ENCODE measurements at places on chromosomes 6 and 20.
A peak's percentile ranks its signal among the peaks of the same experiment; 100 is the strongest.

- no peak for DNase-seq
These were observed 52.2 kb downstream of the TRIM27 start for GRCh38 chr6:28871335-28872156.

GRCh38 chr20:48153523-48153922 is 368.2 kb upstream of the SULF2 start:
- no peak for DNase-seq

- DNase-seq = no peak
These were observed 45.1 kb downstream of the BCAS1 start for GRCh38 chr20:54025251-54025771.

DNA sequence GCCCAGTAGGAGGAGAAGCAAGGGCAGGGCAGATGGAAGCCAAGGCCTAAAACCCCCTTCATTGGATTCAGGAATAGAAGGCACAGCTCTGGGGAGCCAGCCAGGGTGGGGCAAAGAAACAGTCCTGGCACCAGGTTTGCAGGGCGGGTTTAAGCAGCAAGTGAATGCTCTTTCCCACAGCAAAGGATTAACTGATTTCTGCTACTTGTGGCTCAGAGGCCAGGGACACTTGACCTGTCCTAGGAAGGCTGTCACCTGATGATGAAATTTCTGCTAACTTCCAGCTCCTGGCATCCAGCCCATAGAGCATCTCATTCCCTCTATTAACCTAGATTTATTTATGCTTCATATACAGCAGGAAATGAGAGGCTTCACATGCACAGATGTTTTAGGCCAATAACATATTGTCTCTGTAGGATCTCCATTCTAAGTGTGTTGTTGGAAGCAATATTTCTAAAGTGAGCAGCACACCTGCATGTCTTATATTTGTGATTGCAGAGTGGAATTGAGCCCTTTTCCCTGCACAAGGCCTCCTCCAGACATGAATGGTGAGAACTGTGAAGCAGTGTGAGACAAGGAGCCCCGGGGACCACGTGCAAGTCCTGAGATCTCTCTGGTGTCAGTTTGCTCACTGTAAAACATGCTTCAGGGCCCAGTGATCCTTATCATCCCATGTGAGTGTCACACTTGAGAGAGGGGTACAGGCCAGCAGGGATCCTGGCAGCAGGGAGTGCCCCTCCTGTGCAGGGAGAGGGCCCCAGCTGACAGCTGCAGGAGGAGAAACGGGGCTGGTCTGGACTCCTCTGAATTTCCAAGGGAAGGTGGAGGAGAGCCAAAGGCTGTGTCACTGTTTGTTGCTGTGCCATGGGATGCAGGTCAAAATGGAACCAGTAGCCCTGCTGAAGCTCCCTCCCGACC is 41.1 kb upstream of the CST5 start:
- DNase-seq = no peak

GRCh38 chr6:166726201-166726600 is 99.2 kb upstream of the RPS6KA2 start:
- no peak for DNase-seq

GRCh38 chr6:1468126-1468525 is 78.8 kb downstream of the FOXF2 start:
- DNase-seq = no peak

GRCh38 chr20:16100767-16101166 is 472.5 kb downstream of the KIF16B start:
- no peak for DNase-seq

GRCh38 chr6:151858294-151858693 is 50.8 kb downstream of the ESR1 start:
- no peak for DNase-seq

DNA sequence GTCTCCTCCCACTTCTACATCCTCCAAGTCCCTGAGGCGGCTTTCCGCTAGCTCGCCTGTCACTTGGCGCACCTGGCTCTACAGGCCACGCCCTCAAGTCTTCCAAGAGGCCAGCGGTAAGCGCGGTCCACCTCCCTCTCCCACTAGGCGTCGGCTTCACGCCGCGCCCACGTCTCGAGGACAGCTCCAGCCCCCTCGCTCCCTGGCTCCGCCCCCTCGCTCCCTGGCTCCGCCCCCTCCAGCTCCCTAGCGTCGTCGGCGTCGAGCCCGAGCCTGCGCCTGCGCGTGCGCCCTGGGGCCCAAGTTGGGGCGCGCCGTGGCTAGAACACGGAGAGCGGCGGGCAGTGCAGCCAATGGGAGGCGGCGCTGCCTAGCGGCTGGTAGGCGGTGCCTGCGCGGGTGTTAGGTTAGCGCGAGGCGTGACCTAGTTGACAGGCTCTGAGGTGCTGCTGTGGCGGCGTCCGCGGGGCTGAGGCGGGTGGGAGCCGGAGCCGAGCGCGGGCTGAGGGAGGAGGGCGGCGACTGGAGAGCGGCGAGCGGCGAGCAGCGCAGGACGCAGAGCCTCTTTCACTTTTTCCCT is at the start of gene MACROD2:
TSS of gene MACROD2 (plus strand) at position 431 of the 580 bp plus-strand sequence.
- no peak for DNase-seq

- no peak for DNase-seq
These were observed 6.2 kb downstream of the PKHD1 start for GRCh38 chr6:52081237-52081636.

GRCh38 chr6:146578054-146578453 is 20.7 kb upstream of the ADGB start:
- no peak for DNase-seq

DNA sequence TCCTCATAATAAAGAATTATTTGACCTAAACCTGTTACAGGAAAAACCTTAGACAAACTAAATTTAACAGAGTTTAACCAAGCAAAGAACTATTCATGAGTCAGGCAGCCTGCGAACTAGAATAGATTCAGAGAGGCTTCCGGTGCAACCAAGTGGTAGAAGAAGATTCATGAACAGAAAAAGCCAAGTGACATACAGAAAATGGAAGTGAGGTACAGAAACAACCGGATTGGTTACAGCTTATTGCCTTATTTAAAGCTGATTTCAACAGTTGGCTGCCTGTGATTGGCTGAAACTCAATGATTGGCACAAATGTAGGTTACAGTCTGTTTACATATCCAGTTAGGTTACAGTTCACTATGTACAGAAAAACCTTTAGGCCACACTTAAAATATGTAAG is 10.1 kb downstream of the PPP1R3G start:
- DNase-seq = no peak

- no peak for DNase-seq
These were observed 28.9 kb downstream of the EIF2S2 start for GRCh38 chr20:34083137-34083536.

DNA sequence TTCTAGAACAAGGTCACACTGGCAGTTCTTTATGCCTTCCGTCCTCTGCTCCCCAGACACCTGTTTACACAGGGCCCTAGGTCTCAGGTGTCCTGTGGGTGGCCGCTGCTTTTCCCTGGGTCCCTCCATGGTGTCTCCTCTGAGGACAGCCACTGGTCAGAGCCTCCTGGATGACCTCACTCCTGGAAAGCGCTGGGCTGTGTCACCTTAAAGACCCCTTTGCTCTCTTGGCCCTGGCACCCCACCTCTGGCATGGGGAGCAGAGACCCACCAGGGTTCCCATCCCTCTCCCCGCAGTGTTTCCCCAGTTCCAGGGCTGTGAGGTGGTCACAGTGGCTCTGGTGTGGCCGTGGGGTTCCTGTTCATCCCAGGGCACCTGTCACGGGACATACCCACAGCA is 33.9 kb downstream of the NTSR1 start:
- DNase-seq = no peak

- no peak for DNase-seq
These were observed 114.4 kb downstream of the FOXC1 start for GRCh38 chr6:1724124-1724523.

- no peak for DNase-seq
These were observed 19.0 kb downstream of the SMAP1 start for GRCh38 chr6:70686548-70687133.

DNA sequence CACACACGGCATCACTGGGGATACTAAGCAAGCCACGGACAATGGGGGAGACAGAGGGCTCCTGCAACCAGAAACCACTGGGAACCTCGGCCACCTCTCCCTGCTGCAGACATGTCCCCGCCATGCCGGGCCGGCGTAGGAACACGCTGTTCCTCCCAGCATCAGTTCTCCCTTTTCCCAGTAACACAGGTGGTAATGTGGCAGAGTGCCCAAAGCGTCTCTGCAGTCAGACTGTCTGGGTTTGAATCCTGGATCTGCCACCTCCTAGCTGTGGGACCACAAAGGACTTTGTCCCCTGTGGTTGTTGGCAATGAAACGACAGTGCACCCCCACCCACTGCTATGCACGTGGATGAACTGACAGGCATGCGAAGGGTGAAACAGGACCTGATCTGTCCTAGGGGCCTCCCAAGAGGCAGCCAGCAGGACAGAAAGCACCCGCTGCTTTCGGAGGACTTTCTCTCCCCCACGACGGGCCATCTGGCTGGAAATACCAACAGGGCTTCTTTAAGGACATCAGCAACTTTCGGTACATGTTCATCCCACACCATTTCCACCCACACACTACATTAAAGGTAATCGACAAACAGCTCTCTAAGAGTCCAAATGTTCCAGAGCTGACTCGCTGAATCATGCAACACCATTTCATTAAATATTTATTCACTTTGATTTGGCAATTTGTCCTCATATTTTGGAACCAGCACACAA is 74.1 kb downstream of the SULF2 start:
- no peak for DNase-seq

DNA sequence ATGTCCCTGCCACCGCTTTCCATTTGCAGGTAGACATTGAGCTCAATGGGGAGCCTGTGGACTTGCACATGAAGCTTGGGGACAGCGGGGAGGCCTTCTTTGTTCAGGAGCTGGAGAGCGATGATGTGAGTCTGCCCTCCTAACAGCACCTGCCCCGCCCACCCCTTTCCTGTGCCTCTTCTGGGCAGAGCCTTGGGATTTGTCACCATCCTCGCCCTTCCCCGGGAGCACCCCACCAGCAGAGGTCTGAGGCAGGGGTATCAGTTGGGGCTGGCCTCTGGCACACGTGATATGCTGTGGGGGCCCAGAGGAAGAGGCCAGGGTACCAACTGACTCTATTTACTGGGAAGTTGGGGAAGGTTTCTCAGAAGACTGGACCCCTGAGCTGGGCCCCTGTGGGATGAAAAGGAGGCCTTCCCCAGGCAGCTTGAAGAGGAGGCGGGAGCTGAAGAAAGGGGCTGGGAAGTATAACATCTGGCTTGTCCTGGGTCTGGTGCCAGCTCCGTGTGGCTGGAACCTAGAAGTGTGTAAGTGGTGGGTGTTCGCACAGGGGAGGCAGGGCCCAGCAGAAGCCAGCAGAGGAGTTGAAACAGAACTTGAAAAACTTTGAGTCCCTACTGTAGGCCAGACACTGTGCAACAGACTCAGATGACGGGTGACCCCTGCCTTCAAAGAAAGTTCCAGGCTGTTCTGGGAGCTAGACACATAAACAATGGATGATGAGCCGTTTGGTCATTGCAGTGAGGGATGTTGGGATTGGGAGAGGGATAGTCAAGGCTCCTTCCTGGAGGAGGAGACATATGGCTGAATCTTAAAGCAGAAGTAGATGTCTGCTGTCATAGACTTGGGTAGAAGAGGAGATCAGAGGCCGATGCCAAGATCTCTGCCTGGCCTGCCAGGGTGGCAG is 7.2 kb downstream of the LPIN3 start:
- DNase-seq = no peak

DNA sequence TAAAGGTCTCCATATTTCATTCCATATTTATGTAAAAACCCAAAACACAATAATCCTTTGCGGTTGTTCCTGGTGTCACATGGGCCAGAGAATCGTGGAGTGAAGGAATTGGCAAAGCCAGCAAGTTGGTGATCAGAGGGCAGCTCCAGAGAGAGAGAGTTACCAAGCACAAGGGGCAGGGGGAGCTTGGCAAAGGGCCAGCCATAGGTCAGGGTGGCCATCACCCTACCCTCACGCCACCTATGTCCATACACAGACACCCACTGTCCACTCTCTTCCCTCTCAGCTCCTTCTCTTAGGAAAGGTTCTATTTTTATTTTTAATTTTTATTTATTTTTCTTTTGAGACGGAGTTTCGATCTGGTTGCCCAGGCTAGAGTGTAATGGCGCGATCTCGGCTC is 163.2 kb upstream of the JARID2 start:
- DNase-seq = no peak

DNA sequence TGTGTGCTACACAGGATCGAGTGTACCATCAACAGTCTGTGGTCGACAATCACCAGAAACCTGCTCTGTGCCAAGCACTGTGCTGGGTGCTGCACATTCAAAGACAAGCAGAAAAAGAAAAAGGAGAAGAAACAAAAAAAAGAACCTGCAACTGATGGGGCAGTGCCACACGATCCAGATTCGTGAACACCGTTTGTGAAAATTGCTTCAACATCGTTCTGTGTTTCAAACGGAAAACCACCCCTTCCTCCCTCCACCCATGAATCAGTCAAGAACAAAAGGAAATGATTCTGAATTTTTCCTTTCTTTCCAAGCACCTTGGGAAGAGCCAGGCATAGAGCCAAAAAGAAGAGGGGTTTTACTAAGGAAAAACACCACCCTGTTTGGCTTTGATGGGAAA is 129.2 kb upstream of the ARID1B start:
- DNase-seq = no peak

- no peak for DNase-seq
These were observed 4.5 kb downstream of the TEAD3 start for GRCh38 chr6:35492258-35492973.

GRCh38 chr6:90885611-90886056 is 298.8 kb upstream of the MAP3K7 start:
- DNase-seq = no peak

GRCh38 chr6:156169371-156169770 is 607.8 kb upstream of the ARID1B start:
- DNase-seq = no peak

- no peak for DNase-seq
These were observed 28.3 kb downstream of the DLL1 start for GRCh38 chr6:170262489-170263088.

DNA sequence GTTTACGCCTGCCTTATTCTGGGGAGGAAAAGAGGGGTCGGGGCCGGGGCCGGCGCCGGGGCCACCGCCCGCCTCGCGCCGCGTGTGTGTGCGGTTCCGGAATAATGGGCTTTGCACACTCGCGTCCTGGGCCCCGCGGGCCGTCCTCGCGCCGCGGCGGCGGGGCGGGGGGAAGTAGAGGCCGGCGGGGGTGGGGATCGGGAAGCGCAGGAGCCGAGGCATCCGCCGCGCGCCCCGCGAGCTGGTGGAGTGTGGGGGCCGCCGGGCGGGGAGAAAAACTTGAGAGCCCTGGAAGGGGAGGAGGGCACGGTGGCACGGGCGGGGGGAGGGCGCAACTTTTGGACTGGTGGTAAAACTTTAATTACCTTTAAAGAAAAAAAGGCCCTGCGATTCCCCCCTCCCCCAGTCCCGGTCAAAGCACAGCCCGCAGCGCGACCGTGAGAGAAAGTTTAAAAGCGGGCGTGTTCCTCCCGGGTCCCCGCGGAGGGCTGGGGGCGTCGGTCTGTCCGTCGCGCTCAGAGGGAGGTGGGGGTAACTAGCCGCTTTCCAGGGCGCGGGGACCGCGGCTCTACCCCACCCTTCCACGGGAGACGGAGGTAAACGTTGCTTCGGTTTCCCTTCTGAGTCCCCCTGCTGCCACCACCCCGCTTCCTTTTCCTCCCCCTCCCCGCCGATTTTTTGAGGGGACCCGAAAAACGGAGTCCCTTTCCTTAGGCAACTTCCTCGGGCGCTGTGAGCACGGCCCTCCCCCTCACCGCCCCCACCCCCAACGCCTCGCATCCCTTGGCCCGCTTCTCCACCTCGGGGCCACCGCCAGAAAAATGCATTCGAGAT is 1.9 kb downstream of the L3MBTL3 start:
- DNase-seq = peak; percentile 35

Data from T-helper 1 cell (primary cell).